Immature natural killer cell (primary cell): ENCODE measurements at places on chromosomes 2 and 18. TPM values are rescaled to one million over a fixed set of nuclear protein-coding genes. Genes with fewer than 3 reads are reported as not detected.
A peak's percentile ranks its signal among the peaks of the same experiment; 100 is the strongest.

- no peak for DNase-seq
These were observed 23.4 kb downstream of the HNRNPA3 start for GRCh38 chr2:177235855-177236437.

- no peak for DNase-seq
These were observed 366.9 kb upstream of the GALNT5 start for GRCh38 chr2:156890529-156891148.

DNA sequence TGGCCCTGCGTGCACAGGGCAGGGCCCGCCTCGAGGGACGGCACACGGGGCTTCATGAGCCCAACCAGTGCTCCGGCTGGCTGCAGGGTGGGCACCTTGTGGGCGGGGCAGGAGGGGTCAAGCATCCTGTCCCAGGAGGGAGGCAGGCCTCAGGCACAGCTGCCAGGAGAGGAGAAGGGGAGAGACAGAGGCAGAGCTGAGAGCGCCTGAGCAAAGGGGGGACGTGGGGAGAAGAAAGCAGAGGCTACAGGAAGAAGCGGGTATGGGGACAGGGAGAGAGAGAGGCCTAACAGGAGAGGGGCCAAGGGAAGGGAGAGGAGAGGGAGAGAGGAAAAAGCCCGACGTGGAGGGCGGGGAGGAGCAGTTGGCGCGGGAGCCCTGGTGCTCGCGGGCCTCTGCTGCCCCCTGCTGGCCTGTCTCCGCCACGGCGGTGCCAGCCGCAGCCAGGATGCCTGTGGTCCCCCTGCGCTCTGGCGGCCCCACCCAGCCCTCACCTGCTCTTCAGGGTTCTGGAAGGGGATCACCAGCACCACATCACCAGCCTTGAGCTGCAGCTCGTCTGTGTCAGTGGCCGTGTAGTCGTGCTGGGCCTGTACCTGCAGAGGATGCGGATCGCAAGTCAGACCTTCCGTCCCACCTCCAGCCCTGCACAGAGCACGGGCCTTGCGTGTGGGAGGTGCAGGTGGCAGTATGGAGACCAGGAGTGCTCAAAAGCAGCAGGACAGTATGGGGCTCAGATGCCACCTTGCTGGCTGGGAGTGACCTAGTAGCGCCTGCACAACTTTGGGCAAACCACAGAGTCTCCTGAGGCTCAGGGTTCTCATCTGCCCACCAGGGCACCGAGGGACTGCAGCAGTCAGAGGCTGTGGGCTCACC is 56.8 kb downstream of the BIN1 start:
- peak; percentile 49 for DNase-seq

DNA sequence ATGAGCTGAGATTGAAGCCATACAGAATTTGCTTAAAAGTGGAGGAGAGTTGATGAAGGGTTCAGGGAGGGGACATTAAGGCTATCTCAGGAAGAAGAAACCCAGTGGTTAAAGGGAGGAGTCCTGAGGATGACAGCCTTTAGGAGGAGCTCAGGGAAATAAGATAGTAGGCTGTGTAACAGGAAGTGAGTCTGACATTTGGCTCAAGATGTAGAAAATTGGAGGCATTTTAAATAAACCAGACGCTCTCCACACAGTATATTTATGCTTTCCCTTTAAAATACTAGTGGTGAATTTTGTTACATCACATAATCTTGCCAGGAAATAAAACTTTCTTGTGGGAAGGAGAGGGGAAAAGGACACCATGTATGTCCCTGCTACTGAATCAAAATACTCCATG is 11.6 kb downstream of the KCNH7 start:
- no peak for DNase-seq

GRCh38 chr2:36801088-36801487 is 104.6 kb downstream of the VIT start:
- no peak for DNase-seq

Gene DES
- polyA plus RNA-seq = not detected

GRCh38 chr2:45895241-45895861 is 243.9 kb downstream of the PRKCE start:
- DNase-seq = no peak

GRCh38 chr2:42046819-42047487 is 868 bp upstream of the PKDCC start:
- DNase-seq = no peak

Gene GREB1
- not detected for polyA plus RNA-seq

- DNase-seq = no peak
These were observed 263.1 kb downstream of the RND3 start for GRCh38 chr2:150224321-150224720.

- no peak for DNase-seq
These were observed 24.8 kb downstream of the GNLY start for GRCh38 chr2:85718885-85719492.

Gene CHRNG
- polyA plus RNA-seq = not detected

DNA sequence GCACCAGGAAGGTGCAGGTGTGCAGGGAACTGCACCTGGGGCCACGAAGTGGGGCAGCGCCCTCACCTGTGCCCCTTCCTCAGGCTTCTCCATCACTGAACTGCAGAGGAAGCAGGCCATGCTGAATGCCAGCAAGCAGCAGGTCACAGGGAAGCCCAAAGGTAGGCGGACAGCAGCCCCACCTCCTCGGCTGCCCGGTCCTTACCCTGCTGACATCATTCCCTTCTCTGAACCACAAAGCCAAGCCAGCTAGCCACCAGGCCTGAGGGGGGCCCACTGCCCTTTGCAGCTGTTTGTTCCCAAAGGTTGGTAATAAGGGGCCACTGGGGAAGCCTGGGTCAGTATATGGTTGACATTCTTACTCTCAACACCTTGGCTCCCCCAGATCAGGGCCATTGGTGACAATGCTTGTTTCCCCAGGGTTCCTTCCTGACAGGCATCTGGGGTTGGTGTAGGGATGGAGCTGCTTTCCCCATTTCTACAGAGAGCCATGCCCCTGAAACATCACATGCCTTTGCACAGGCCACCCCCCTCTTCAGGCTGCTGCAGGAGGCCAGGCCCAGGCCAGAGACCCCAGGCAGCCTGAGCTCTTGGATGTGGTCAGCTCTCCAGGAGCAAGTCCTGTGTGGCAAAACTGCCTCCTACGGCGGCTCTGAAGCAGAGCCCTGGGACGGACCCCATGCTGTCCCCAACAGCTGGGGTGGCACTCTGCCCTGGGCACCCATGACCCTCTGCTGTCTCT is 47.8 kb downstream of the FAM168B start:
- DNase-seq = no peak

Gene PPP4R3B
- polyA plus RNA-seq = 87.7 TPM

- no peak for DNase-seq
These were observed 44.5 kb downstream of the RPE start for GRCh38 chr2:210046851-210047500.

- no peak for DNase-seq
These were observed 111.5 kb downstream of the MCFD2 start for GRCh38 chr2:46803911-46804670.

GRCh38 chr18:45566025-45566740 is 49.1 kb upstream of the SLC14A2 start:
- DNase-seq = no peak

GRCh38 chr2:142605421-142605820 is 272.0 kb upstream of the KYNU start:
- DNase-seq = no peak

DNA sequence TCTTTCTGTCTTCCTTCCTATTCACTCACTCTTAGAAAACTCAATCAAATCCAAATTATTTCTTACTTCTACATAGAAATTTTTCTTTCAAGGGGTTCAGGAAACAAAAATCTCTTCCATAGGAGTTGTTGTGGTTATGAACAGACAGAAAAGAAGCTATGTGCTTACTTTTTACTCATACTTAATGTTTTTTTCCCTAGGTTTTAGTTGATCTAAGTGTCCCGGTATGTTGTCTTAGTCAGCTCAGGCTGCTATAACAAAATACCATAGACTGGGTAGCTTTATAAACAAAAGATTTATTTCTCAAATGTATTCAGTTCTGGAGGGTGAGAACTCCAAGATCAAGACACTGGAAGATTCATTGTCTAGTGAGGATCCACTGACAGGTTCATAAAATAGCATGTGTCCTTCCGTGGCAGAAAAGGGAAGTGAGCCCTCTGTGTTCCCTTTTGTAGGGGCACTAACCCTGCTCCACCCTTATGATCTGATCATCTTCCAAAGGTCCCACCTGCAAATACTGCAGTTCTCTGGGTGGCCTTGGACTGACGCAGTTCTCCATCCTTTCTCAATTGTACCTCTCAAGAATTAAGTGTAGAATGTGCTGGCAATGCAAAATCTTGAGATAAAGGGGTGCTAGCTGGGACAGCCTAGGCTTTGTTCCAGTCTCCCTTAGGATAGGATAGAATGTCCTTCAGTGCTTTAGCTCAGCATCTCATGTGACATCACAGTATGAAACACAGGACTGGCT is 14.4 kb upstream of the VRK2 start:
- no peak for DNase-seq

DNA sequence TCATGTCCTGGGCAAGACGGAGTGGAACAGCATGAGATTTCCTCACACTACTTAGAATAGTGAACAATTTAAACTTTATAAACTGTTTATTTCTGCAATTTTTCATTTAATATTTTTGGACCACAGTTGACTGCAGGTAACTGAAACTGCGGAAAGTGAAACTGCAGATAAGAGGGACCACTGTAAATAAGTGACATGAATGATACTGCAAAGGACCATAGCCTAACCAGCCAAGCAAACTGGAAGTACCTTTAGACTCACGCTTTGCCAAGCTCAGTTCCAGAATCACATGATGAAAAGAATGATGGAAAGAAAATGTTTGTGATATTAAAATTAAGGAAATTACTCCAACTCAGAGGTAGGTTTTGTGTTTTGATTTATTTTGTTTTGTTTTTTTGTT is 94.6 kb upstream of the ITGA4 start:
- DNase-seq = no peak

DNA sequence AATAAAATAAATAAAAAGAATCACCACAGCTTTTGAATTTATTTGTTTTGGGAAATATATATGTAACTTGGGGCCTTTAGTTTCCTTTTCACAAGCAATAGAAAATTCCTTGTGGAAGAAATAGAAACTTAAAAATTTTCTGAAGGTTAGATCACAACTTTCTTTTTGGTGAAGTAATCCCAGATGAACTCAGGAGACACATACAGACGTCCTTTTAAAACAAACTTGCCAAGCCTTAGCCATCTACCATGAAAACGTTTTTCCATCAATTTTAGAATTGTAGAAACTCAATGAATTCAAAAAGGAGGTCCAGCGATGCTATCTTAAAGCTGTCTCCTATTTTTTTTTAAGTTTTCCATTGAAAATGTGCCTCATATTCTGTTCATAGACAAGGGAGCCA is 225.6 kb downstream of the ASXL3 start:
- DNase-seq = no peak

Gene KLHL30
- polyA plus RNA-seq = not detected

Gene UGT1A9
- not detected for polyA plus RNA-seq

- DNase-seq = no peak
These were observed 1616.3 kb upstream of the ACVR2A start for GRCh38 chr2:146228466-146229058.
